ENCODE measurements at places on chromosomes 13 and 19.

- DNase-seq = no peak
These were observed 10.0 kb downstream of the CAMSAP3 start for GRCh38 chr19:7605490-7606222.

- no peak for DNase-seq
These were observed 26.7 kb upstream of the POU2F2 start for GRCh38 chr19:42158926-42159325.

- no peak for DNase-seq
These were observed 11.6 kb downstream of the TMEM221 start for GRCh38 chr19:17436874-17437267.

DNA sequence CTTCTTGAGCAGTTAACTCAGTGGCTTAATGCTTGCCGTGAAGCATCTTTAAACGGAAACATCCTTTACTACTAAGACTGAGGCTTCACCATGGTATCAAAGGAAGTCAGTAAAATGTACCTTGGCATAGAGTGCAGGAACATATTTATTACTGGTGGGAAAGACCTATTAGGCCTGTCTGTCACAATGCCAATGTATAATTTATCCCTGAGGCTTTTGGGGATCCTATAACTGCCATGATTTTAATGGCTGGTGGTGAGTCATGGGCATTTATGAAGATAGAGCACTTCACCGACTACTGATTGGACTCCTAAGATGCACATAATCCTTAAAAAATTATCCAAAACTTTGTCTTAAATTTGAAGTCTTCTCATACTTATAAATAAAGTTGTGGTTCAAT is 79.6 kb downstream of the FGF14 start:
- no peak for DNase-seq

DNA sequence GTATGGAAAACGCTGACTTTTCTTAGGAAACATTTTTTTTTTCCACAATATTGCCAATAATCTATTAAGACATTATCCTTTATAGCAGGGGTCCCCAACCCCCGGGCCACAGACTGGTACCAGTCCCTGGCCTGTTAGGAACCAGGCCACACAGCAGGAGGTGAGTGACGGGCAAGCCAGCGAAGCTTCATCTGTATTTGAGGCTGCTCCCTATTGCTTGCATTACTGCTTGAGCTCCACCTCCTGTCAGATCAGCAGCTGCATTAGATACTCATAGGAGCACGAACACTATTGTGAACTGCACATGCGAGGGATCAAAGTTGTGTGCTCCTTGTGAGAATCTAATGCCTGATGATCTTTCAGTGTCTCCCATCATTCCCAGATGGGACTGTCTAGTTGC is 793.7 kb downstream of the SLITRK5 start:
- DNase-seq = no peak

- no peak for DNase-seq
These were observed 19.5 kb downstream of the ADGRE2 start for GRCh38 chr19:14758816-14759215.

DNA sequence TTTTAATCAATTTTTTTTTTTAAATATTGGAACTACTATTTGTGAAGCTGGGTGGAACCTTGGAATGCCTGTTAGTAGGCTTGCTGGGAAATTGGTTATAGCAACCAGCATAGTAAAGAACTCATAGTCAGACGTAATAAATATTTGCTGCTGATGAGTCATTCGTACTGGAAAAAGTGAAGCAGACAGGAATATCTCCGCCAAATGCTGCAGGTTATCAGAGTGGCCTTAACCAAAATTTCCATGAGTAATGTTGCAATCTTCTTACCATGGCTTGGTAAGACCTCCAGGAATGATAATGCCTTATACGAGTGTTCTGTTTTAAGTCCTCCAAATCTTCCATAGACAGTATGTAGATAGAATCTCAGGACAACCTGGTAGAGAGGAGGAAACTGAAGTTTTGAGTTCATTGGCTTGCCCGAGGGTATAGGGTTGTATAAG is 34.2 kb downstream of the MBNL2 start:
- DNase-seq = peak; percentile 95

- DNase-seq = peak; percentile 80
These were observed at the start of gene ZNF71 for GRCh38 chr19:56594783-56595547. Gene ZNF71 (plus strand): TSS chr19:56595302. CDS start chr19:56601559, 6,257 bp downstream.

DNA sequence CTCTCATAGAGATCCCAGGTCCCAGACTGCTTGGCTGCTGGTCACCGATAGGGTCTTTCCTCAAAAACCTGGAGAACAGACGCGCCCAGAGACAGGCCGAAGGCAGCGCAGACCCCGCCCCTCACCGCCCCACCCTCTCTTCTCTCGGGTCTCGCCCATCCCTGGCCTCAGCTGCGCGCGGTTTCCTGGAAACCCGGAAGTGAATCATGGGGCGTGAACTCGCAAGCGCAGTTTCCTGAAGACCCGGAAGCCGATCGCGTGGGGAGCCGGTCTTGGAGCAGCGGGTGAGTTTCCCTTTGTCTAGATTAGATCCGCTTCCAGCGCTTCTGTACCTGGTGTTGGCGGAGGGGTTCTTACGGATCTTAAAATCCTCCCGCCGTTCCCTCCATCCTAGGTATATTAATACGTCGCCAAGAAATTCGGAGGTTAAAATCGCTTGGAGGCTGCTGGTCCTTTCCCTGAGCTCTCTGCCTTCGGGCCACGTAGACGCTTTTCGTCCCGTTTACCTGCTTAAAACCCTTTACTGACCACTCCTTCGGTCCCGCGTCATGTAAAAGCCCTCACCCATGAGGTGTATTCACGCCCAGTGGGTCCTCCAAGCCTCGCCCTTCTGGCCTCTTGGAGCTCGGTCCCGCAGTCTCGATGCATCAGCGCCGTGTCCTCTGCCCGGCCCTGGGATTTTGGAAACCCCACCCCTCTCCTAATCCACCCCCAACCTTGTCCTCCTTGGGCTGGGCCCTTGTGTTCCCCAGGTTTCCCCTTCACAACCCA is at the start of gene ZNF578:
Gene ZNF578 (plus strand): TSS at position 230 of the 771 bp plus-strand sequence. CDS start 48,293 bp downstream, outside the sequence.
- peak; percentile 52 for DNase-seq

DNA sequence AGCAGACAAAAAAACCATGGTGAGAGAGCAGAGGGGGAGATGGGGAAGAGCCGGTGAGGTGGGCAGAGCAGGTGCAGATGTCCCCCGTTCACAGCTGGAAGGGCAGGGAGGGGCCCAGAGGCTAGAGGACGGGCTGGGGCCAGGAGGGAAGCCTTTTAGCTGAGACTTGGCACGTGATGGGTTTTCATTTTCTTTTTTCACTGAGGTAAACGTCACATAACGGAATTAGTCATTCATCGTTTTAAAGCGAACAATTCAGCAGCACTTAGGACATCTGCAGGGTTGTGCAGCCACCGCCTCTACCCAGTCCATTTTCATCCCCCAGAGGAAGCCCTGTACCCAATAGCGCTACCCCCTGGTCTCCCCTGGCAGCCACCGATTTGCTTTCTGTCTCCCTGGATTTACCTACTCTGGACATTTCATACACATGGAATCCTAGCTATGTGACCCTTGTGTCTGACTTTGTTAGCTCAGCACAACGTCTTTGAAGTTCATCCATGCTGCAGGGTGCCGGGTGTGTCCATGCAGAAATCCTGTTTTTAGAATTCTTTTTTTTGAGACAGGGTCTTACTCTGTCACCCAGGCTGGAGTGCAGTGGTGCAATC is 16.0 kb upstream of the EMC10 start:
- peak; percentile 45 for DNase-seq

GRCh38 chr13:99367106-99367616 is 60.0 kb upstream of the GPR183 start:
- DNase-seq = no peak

DNA sequence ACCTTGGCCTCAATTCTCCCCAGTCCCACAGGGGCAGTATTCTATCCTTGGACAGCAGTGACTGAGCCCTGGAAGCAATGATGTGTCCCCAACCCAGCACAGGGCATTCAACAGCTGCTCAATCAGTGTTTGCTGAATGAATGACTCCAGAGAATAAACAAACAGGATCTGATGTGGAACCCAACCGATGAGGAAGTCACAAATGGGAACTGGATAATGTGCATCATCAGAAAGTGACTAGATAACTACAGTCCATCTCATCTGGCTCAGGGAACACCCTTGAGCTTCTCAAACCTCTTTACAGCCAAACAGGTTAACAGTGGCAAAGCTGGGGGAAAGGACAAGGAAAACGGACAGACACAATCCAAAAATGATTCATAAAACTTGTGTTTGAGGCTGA is 8.2 kb downstream of the SLC25A30 start:
- DNase-seq = no peak

- no peak for DNase-seq
These were observed 145.5 kb upstream of the SPRY2 start for GRCh38 chr13:80486402-80486801.

GRCh38 chr19:3544742-3545668 is 6.0 kb downstream of the TEKTIP1 start:
- DNase-seq = peak; percentile 30

GRCh38 chr19:58056261-58056660 is 2.8 kb upstream of the ZNF135 start:
- no peak for DNase-seq

DNA sequence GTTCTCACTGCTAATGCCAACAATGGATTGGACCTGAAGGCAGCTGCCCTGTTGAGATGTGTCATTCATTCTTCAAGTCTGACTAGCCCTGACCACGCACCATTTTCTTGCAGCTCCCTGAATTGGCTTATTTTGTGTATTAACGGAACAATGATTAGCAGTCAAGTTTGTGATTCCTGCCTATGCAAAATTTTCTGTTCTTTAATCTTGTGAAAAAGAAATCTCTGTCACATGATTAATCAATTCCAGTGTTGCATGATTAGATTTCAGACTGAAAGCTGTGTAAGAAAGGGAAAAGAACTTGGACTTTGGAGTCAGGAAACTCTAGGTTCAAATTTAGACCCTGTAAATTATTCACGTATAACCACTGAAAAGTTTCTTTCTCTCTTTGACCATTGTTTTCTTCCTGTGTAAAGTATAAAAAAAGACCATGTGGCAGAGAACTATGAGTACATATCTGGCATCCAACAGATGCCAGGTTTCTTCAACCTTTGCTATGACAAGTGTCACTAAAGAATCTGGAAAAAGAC is 64.5 kb upstream of the SLC10A2 start:
- no peak for DNase-seq

DNA sequence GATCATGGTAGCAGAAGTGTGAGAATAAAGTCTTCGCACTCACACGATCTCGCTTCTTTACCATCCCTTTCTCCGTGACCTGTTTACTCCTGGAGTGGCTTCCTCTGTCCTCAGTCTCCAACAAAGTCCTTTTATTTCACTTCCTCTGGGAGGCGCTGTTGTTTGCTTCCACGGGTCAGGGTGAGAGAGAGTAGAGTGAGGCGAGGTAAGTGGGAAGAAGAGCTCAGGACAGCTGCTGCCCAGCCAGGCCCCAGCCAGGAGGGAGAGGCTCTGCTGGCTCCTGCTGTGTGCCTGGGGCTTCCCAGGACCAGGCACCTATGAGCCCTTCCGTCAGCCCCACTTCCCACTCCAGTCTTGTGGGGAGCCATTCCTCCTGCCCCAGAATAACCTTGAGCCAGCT is 242.1 kb downstream of the FGF9 start:
- DNase-seq = no peak

DNA sequence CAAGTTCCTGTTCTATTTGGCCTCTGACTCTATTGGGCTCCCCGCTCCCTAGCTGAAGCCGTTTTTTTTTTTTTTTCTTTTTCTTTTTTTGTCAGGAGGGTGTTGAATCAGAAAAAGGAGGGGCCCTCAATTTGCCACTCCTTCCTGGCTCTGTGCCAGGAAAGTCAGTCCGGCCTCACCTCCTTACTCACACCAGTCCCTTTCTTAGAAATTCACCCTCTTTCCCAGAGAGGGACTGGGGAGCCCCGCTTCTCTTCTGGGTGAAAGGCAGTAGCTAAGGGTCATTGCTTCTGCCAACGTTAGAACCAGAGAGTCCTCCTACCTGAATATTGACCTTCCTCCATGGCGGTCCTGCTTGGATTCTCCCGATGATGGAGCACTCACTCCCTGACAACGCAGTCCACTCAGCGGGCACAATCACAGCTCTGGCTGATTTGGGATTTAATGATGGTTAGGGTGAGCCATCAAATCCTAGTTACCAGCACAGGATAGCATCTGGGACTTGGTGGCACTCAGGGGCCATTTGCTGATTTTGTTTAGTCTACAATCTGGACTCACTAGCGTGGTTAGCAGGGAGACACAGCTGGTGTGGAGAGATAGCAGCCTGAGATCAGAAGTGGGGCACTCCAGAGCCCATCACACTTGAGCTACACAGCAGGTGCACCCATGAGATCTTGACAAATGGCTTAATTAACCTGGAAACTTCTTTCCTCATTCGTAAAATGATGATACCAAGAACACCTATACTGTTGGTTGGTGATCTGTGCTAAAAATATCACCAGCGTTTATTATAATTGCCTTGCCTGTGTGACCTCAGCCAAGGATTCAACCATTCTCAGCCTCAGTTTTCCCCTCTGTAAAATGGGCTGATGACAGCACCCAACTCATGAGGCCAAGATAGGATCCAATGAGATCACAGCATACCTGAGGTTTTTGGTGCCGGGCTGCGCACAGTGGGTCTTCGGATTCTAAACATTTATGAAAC is 2.2 kb downstream of the FCER2 start:
- no peak for DNase-seq

GRCh38 chr13:49421391-49421790 is 22.5 kb downstream of the CAB39L start:
- no peak for DNase-seq

DNA sequence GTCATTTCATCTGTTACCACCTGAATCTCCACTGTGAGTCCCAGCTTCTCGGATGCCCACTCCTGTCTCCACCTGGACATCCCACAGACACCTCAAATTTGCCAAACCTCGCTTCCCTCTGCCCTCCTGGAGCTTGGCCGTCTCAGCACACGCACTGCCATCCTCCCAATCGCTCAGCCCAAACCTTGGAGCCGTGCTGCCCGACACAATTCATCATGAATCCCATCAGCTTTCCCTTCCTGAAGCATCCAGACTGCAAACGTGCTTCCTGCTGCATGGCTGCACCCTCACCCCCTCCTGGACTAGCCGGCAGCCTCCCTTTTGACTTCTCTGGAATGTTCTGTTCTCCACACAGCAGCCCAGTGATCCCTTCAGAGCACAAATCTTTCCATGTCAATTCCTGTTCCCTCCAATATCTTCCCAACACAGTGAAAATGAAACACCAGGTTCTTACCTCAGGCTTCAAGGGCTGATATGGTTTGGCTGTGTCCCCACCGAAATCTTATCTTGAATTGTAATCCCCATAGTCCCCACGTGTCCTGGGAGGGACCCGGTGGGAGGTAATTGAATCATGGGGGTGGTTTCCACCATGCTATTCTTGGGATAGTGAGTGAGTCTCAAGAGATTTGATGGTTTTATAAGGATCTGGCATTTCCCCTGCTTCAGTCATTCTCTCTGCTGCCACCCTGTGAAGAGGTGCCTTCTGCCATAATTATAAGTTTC is 1.1 kb upstream of the PROZ start:
- DNase-seq = no peak

GRCh38 chr19:30431591-30431990 is 59.4 kb downstream of the ZNF536 start:
- no peak for DNase-seq

DNA sequence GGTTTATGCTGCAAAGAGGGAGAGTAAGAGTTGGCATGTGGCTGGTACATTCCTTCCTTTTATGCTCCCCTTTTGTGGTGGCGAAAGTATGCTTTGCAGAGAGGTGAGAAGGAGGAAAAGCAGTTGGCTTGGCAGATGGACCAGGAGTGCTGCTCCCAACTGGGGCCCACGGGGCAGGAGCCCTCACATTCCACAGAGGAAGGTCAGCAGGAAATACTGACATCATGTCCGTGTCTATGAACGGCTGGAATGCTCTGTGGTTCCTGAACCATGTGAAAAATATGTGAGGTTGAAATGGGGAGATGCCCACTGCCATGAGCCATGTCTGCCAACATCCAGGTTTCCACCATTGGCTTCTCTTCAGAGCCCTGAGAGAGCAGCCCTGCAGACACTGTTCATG is 33.3 kb upstream of the GAS6 start:
- peak; percentile 97 for DNase-seq

- DNase-seq = no peak
These were observed 362.6 kb downstream of the KCNRG start for GRCh38 chr13:50377726-50378270.
